ENCODE measurements at places on chromosomes 5 and 9.

- no peak for DNase-seq
Observed at GRCh38 chr5:151708126-151708525, 21.4 kb upstream of the SPARC start.

DNA sequence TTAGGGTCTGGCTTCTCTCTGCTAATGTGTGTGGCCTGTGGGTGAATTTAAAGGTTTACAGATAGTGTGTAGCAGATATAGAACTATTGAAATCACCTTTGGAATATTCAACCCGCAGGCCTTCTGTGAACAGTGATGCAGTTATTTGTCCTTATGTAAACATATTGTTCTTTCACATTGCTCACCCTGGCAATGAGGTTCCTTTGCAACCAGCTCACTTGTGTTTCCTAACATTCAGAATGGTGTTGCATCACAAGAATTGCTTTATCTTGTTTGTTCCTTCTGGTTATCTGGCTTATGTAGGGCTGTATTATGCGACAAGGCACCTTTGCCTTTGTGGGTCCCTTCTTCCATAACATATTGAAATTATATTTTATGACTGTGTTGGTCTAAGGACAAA, 370.3 kb downstream of the NNT start:
- DNase-seq, result no peak

GRCh38 chr5:59209758-59210359, 627.0 kb downstream of the RAB3C start:
- no peak for DNase-seq

DNA sequence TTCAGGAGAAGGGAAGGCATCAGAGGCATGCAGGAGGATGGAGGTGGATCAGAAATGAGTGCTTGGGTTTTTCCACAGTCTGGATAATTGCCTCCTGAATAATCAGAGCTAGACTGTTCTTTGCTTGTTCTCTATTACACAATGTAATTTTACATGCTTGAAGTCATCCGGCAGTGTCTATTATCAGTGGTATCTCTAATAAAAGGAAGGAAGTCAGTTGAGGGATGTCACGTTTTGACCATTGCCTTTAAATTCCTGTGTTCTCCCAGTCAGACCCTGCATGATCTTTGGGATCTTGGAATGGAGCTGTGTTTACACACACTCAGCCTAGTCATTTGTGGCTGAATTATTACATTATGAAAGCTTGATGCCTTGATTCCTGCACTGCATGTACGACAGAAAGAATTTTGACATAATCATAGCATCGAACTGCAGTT, 91.0 kb downstream of the PDE8B start:
- DNase-seq, result no peak

- DNase-seq, result no peak
Observed at GRCh38 chr5:149060325-149060724, 2.5 kb downstream of the SH3TC2 start.

GRCh38 chr5:19767987-19768386, 220.0 kb downstream of the CDH18 start:
- DNase-seq, result no peak

DNA sequence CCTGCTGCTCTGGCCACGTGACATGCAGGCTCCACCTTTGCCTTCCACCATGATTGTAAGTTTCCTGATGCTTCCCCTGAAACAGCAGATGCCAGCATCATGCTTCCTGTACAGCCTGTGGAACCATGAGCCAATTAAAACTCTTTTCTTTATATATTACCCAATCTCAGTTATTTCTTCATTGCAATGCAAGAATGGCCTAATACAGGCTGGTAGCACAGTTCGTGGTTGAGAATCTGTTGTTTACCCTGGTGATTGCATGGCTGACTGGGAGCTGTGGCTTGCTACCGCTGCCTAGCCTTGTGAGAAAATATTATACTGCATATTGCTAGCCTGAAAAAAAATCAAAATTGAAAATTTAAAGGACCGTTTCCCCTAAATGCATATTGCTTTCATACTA, 44.8 kb upstream of the PTPN3 start:
- DNase-seq, result no peak

GRCh38 chr9:70218767-70219166, 40.0 kb upstream of the SMC5 start:
- no peak for DNase-seq

- DNase-seq, result no peak
Observed at GRCh38 chr5:65924366-65925043, 1.9 kb upstream of the ERBIN start.
